ENCODE measurements at places on chromosomes 5 and 9.

GRCh38 chr5:136035837-136036236 is 7.0 kb downstream of the TGFBI start:
- H3K27me3 ChIP-seq: no peaks in the 10 kb centered on the region
- peak overlapping the region; percentile 93 for H3K27ac ChIP-seq
- no peak for DNase-seq
- H3K4me1 ChIP-seq: peaks cover 61% of the 10 kb centered on the region
- peaks cover 9% of the 10 kb centered on the region for H3K36me3 ChIP-seq

- H3K36me3 ChIP-seq: no peaks in the 10 kb centered on the region
- peaks cover 9% of the 10 kb centered on the region for H3K27me3 ChIP-seq
- peaks cover 4% of the 10 kb centered on the region for H3K4me1 ChIP-seq
- no peak overlapping the region for H3K27ac ChIP-seq
- H3K4me3 ChIP-seq: no peak overlapping the region
Observed at GRCh38 chr5:1175015-1175414, 26.4 kb upstream of the SLC6A19 start.

DNA sequence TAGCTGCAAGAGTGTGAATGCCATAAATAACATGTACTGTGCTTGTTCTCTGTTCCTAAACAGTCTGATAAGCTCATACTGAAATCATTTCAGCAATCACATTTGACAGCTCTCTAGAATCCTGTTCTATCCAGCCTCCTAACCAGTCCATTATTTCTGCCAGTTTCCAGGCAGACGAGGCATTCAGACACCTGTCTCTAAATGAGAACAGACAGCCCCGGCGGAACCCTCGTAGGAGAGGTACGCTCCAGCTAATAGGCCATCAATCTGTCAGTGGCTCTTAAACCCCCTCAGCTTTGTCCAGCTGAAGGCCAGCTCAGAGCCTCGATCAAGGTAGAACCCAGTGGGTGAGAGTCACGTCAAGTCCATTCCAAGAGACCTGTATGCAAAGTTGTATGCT is 272.3 kb downstream of the GLIS3 start:
- peaks cover 34% of the 10 kb centered on the region for H3K27me3 ChIP-seq
- DNase-seq: no peak
- H3K4me3 ChIP-seq: no peak overlapping the region
- no peaks in the 10 kb centered on the region for H3K4me1 ChIP-seq

- DNase-seq: no peak
- no peaks in the 10 kb centered on the region for H3K4me1 ChIP-seq
- no peaks in the 10 kb centered on the region for H3K27me3 ChIP-seq
- no peak overlapping the region for H3K4me3 ChIP-seq
- no peak overlapping the region for H3K27ac ChIP-seq
Observed at GRCh38 chr5:148937830-148938521, 111.6 kb downstream of the ADRB2 start.

DNA sequence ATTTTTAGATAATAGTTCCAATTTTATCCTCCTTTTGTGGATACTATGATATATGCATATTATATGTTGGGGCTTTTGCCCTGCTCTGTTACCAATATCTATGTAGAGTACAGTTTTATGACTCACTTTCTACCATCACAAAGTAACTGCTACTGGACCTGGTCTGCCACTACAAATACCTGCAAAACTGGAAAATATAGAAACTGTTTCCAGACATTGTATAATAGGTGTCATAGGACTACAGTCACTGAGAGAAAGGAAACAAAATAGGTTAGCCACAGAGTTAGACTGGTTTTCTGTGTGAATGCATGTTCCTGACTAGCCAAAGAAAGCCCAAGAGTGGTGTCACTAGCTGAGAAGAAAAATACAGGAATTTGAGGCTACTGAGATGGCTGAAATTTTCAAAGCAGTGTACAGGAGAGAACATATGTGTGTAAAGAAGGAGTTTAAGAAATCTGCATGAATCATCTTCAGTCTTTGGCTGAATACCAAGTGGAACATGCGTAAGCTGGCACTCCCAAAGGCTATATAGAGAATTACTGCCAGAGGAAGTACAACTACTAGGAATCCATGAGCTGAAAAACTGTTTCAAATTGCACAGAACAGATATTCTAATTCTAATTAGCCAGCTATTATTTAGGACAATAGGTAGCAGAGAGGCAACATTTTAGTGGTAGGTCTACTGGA is 29.0 kb upstream of the FAM174A start:
- H3K4me3 ChIP-seq: no peak overlapping the region
- H3K27me3 ChIP-seq: peaks cover 9% of the 10 kb centered on the region
- no peak for DNase-seq
- no peak overlapping the region for H3K27ac ChIP-seq

DNA sequence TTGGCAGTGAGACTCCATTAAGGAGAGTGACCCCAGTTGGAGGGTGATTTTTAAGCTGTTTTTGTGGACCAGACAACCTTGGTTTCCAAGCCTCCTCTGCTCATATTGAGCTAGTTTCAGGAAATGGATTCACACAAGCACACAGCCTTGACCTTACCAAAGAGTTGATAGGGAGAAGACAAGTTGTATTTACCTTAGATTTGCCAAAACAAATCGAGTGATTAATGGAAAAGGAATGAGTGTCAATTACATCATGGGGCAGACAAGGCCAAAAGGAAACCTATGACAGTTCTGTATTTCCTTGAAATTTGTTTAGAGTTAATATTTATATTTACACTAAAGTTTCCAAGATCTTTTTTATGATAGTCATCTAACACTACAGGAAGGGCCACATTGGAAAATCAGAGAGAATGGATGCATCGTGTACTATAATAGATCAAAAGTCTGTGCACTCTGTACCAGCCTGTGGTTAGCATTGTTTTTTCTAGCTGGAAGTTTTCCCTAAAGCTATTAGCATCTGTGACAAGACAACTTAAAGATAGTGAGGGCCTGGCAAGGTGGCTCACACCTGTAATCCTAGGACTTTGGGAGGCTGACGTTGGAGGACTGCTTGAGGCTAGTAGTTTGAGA is 86.0 kb upstream of the FER start:
- H3K27me3 ChIP-seq: peaks cover 32% of the 10 kb centered on the region
- no peaks in the 10 kb centered on the region for H3K36me3 ChIP-seq
- DNase-seq: no peak

- peaks cover 43% of the 10 kb centered on the region for H3K36me3 ChIP-seq
- no peaks in the 10 kb centered on the region for H3K27me3 ChIP-seq
- peak overlapping the region; percentile 99 for H3K4me3 ChIP-seq
- no peak for DNase-seq
- peaks cover 67% of the 10 kb centered on the region for H3K4me1 ChIP-seq
Observed at GRCh38 chr9:120845255-120845654, 2.5 kb upstream of the PSMD5 start.

- no peaks in the 10 kb centered on the region for H3K4me1 ChIP-seq
- no peak overlapping the region for H3K4me3 ChIP-seq
Observed at GRCh38 chr5:108529381-108529780, 147.5 kb upstream of the FBXL17 start.

DNA sequence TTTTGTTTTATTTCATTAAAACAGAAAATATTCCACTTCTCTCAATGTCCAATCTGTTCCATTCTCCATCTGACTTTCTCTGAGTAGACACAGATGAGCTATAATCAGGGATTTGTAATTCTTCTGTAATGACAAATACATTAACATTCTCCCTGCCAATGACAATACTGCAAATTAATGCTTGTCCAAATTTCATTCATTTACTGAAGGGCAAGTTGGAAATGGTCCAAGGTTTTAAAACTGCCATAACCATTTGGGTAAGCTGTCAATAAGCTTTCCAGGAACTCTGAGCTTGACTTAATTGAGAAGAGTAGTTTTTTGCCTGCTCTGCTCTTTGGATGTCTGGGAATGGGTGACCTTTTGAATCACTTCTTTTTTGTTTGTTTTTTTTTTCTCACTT is 253.5 kb downstream of the DMRTA1 start:
- no peaks in the 10 kb centered on the region for H3K4me1 ChIP-seq
- no peaks in the 10 kb centered on the region for H3K36me3 ChIP-seq
- no peaks in the 10 kb centered on the region for H3K27me3 ChIP-seq
- no peak for DNase-seq
- H3K27ac ChIP-seq: no peak overlapping the region

- no peak overlapping the region for H3K4me3 ChIP-seq
- no peaks in the 10 kb centered on the region for H3K36me3 ChIP-seq
- no peak overlapping the region for H3K27ac ChIP-seq
- no peaks in the 10 kb centered on the region for H3K4me1 ChIP-seq
- DNase-seq: no peak
- no peaks in the 10 kb centered on the region for H3K27me3 ChIP-seq
Observed at GRCh38 chr5:68392617-68393016, 177.1 kb downstream of the PIK3R1 start.

DNA sequence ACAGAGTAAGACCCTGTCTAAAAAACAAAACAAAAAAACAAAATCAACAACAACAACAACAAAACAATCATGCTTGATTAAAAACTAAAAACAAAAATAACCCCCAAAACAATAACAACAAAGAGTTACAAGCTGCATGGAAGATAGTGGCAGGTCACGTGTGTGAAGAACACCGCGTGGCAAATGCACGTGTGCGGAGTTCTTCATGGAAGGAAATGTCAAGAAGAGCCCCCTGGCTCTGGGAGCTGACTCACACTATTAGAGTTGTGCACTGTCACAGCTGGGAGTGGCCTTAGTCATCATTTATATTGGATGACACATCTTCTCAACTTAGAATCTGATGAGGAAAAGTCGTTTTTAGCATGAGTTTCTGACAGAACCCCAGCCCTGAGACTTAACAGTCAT is 110.5 kb downstream of the JMY start:
- H3K4me3 ChIP-seq: no peak overlapping the region
- no peak for DNase-seq
- H3K4me1 ChIP-seq: no peaks in the 10 kb centered on the region
- no peaks in the 10 kb centered on the region for H3K36me3 ChIP-seq

GRCh38 chr5:145062280-145063062 is 772.7 kb downstream of the PRELID2 start:
- H3K4me1 ChIP-seq: no peaks in the 10 kb centered on the region
- no peaks in the 10 kb centered on the region for H3K27me3 ChIP-seq
- no peak overlapping the region for H3K4me3 ChIP-seq

DNA sequence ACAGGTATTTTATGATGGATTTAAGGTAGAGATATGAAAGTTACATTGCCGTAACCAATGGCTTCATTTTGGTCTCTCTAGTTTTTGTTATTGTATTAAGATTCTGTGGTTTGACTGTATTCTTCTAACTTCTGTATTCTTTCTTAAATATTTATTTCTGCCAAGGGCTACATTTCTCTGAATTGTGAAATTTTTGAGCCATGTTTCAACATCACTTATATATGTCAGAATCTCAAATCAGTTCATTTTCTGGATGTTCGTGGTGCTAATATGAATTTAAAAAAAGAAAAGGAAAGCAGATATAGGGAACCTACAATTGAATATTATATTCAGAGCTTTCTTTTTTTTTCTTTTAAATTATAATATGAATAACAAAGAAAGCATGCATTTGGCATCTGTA is 142.7 kb downstream of the ANXA1 start:
- H3K36me3 ChIP-seq: no peaks in the 10 kb centered on the region
- DNase-seq: no peak
- no peaks in the 10 kb centered on the region for H3K27me3 ChIP-seq
- no peak overlapping the region for H3K27ac ChIP-seq
- no peak overlapping the region for H3K4me3 ChIP-seq
